ENCODE measurements at places on chromosomes 4 and X. TPM values are rescaled to one million over a fixed set of nuclear protein-coding genes. Genes with fewer than 3 reads are reported as not detected.

Gene CCDC149
- 1.8 TPM for total RNA-seq

Gene SHROOM2
- total RNA-seq, result 0.48 TPM

Gene TLR3
- total RNA-seq, result 0.40 TPM

Gene ITM2A
- total RNA-seq, result not detected

Gene CDS1
- total RNA-seq, result 0.48 TPM

Gene MAGEA3
- total RNA-seq, result 4.4 TPM

Gene DMRTC1
- not detected for total RNA-seq

Gene YIPF7
- total RNA-seq, result not detected

Gene GPR50
- 0.14 TPM for total RNA-seq

Gene EDA
- total RNA-seq, result 0.41 TPM

Gene RPS6KA6
- 4.5 TPM for total RNA-seq

Gene QDPR
- 52.7 TPM for total RNA-seq

Gene TEX13D
- not detected for total RNA-seq

Gene CYSLTR1
- not detected for total RNA-seq

Gene FAT4
- total RNA-seq, result 2.4 TPM

Data from A549 treated with GW870086 at 1 μM for 4 hours (cell line).